ENCODE measurements at places on chromosomes 2 and 18. TPM values are rescaled to one million over a fixed set of nuclear protein-coding genes. Genes with fewer than 3 reads are reported as not detected.

DNA sequence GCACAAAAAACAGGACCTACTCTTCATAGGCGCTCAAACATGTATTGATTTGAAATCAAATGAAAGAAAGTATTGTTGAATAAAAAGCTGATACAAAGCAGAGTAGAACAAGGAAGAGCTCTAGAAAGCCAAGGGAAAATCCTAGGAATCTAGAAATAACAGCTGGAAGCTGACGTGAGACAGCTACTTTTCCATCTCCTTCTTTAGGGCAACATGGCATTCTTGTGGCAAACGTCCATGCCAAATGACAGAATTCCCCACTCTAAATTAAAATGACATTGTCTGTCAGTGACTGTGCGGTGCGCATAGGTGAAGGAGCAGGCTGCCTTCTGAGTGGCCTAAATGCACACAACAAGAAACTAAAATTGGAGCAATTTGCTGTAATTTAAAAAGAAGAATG lies 557.4 kb downstream of the SOX11 start:
- DNase-seq, result no peak

GRCh38 chr2:130241041-130241707 lies 42.9 kb upstream of the TUBA3E start:
- DNase-seq, result no peak

The SERPINB13 gene
- not detected for total RNA-seq

DNA sequence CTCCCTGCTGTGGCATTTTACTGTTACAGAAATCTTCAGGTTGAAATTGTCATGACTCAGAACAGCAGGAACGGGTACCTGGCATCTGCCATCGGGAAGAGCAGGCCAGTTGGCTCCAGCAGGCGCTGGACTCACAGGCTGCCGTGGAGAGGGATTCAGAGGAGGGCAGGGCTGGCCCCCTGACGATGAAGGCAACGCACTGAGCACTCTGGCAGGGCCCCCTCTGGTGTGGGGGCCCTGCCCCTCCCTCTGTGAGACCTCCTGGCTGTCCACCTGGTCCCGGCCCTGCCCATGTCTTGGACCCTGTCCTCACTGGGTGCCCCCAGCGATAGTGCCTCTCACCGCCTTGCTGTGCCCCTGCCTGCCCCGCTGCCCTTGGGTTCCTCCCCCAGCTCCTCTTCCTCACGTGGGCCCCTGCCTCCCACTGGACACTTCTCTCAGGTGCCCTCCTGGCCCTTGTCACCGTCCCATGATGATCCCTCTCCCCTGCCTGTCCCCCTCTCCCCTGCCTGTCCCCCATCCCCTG lies 23.3 kb upstream of the ALLC start:
- DNase-seq, result no peak

The ABCG5 gene
- total RNA-seq, result not detected

GRCh38 chr2:122191331-122191730 lies 435.9 kb downstream of the TSN start:
- peak; percentile 63 for DNase-seq

DNA sequence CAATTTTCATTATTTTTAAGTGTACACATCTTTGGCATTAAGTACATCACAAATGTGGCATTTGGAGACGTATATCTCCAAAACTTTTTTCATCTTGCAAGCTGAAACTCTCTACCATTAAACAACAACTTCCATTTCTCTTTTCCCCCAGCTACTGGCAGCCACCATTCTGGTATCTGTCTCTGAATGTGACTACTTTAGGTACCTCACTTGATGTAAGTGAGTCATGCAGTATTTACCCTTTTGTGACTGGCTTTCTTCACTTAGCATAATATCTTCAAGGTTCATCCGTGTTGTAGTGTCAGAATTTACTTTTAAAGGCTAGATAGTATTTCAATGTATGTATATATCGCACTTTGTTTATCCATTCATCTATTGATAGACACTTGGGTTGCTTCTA lies 17.0 kb downstream of the BABAM2 start:
- no peak for DNase-seq

DNA sequence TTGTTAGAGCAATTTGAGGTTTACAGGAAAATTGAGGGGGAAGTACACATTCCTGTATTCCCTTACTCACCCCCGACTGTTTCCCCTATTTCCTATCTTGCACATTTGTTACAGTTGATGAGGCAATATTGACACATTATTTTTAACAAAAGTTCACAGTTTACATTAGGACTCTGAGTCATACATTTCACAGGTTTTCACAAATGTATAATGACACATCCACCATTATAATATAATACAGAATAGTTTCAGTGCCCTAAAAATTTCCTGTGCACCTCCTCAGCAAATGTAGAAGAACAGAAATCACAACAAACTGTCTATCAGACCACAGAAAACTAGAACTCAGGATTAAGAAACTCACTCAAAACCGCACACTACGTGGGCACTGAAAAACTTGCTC lies 160.6 kb upstream of the RMP24 start:
- no peak for DNase-seq

GRCh38 chr18:56516789-56517188 lies 121.6 kb downstream of the TXNL1 start:
- DNase-seq, result no peak

The CCDC74A gene
- total RNA-seq, result 14.9 TPM

The ATP6V1C2 gene
- 0.74 TPM for total RNA-seq

DNA sequence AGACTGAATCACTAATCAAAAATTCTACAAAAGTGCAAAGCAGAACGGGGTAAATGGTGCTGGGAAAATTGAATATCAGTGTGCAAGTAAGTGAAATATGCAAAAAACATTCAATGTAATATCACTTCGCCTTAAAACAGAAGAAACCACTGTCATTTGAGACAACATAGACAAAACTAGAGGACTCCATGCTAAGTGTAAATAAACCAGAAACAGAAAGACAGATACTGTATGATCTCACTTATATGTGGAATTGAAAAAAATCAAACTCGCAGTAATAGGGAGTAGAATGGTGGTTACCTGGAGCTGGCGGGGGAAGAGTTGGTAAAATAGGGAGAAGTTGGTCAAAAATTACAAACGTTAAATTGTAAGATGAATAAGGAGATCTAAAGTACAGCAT lies 1420.0 kb upstream of the CDH2 start:
- DNase-seq, result no peak

DNA sequence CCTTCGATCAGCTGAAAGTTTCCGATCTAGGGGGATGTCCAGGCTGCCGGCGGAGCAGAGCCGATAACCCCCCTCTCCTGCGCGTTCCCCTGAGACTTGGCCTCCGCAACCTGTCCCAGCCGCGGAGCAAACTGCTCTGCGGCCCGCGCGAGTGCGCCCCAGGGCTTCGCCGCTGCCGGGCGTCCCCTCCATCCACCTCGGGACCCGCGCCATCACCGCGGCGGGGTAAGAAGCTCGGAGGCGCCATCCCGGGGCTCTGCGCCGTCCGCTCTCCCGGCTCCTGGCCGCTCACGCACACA lies 990 bp upstream of the GDF7 start:
- peak; percentile 78 for DNase-seq

The FBXO41 gene
- 14.3 TPM for total RNA-seq

GRCh38 chr2:185014076-185014475 lies 415.7 kb downstream of the ZNF804A start:
- no peak for DNase-seq

DNA sequence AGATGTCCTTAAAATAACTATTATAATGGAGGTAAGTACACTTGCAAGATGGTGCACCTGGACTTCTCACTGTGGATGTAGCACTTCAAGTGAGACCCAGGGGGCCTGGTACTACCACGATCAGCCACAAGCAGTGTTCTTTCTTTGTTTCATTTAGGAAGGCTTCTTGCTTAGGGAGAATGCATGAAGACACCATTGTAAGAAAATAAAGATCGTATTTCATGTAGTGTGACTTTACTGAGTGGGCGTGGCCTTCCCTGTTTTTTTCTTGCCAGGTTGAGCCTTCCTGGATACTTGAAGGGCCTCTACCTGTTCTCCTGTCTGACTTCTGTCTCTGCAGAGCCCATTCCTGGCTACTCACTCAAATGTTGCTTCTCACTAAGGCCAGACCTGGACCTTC lies 615.6 kb upstream of the SOX11 start:
- no peak for DNase-seq

- DNase-seq, result no peak
These were observed 229.4 kb upstream of the MMADHC start for GRCh38 chr2:149816756-149817551.

DNA sequence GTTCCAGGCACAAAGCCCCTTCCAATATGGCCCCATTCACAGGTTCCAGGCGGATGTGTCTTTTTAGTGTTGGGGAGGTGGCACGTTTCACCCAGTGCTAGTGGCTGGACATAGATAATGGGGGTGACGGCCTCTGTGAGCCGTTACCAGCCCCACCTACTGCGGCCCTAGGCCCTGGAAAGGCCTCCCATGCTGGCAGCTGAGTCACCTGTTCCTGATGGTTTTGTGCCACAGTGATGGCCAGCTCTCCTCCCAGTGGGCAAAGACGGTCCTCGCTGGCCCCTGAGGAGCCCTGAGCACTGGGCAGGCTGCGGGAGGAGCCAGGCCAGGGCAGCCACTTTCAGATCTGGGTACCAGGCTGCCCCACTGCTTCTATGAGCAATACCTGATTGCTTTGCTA lies 40.0 kb upstream of the GPC1 start:
- DNase-seq, result no peak

The PROKR1 gene
- total RNA-seq, result 3.9 TPM

- DNase-seq, result no peak
These were observed 2.0 kb downstream of the GALNT3 start for GRCh38 chr2:165792104-165792454.

- DNase-seq, result no peak
These were observed 730 bp downstream of the B3GNT7 start for GRCh38 chr2:231396058-231396821.

The SFT2D3 gene
- total RNA-seq, result 7.1 TPM

The SRD5A2 gene
- not detected for total RNA-seq

- no peak for DNase-seq
These were observed 126.1 kb downstream of the FAM161A start for GRCh38 chr2:61727746-61728145.

- DNase-seq, result no peak
These were observed 9.8 kb downstream of the MYOM1 start for GRCh38 chr18:3209859-3210569.

DNA sequence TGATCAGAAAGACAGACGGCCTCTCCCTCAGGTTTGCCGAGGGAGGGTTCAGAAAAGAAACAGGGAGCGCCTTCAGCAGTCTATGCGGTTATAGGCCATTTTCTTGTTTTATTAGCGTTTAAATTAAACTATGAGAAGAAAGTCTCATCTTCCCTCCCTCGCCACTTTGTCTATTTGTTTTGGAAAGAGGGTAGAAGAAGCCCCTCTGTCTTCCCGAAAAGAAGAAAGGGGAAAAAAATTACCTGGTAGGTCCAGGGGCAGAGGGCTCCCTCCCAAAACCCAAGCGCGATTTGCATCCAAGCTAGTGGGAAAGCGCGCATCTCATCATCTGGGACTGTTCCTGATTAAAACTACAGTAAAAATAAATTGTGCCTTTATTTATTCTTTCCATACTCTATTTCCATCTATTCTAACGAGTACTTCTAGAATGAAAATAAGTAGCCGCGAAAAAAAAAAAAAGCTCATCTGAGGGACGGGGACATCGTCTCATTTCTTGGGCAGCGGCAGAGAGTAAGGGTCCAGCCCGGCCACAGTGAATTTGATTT lies 2.4 kb downstream of the PAX8 start:
- no peak for DNase-seq

DNA sequence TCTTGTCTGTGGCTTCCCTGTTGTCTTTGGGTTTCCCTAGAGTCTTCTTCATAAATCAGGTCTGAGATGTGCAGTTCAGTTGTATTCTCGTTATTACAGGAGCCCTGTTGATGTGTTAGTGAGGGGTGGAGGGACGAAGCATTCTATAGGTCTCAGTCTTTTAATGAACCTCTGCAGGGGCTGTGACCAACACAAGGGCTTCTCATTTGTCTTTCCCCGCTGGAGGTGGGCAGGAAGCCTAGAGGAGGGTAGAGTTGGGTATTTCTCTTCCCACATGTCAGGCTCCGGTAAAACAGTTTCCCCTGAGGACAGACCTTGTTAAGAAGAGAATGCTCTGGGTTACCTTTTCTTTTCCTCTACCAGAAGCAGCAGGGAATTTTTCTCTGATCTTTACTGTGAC lies 31.2 kb downstream of the PROC start:
- no peak for DNase-seq

The DNAJC5G gene
- total RNA-seq, result 1.4 TPM

GRCh38 chr2:27509326-27509725 lies 12.7 kb downstream of the GCKR start:
- no peak for DNase-seq

The CYP27C1 gene
- total RNA-seq, result 3.2 TPM
